ENCODE measurements at places on chromosomes 4 and X. TPM values are rescaled to one million over a fixed set of nuclear protein-coding genes. Genes with fewer than 3 reads are reported as not detected.

GRCh38 chrX:39654183-39654925 is 443.4 kb downstream of the BCOR start:
- no peak for DNase-seq

- peak; percentile 28 for DNase-seq
These were observed 195.9 kb downstream of the CHM start for GRCh38 chrX:85851418-85851817.

The FRMPD4 gene
- 0.05 TPM for total RNA-seq

The SSX2 gene
- total RNA-seq = not detected

The MAN2B2 gene
- 12.3 TPM for total RNA-seq

DNA sequence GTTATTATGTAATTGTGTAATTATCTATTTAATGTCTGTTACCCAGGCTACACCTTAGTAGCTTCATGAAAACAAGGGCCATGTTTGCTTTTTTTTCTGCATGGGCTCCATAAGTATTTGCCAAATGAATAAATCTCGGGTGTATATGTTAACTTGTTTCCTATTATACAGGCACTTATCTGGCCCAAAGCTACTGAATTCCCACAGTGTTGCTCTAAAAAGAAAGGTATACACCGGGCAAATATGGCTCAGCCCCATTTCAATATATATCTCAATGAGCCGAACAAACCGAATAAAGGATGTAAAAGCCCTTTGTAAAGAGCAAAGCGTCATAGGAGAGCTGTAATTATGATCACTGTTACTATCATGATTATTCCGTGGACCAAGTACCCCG is 767 bp downstream of the PAQR3 start:
- DNase-seq = peak; percentile 4

GRCh38 chr4:46720055-46720454 is 189.0 kb downstream of the COX7B2 start:
- no peak for DNase-seq

The EXOC1L gene
- total RNA-seq = not detected

The ERCC6L gene
- total RNA-seq = 2.4 TPM

- DNase-seq = no peak
These were observed 1382.6 kb downstream of the ARAP2 start for GRCh38 chr4:34861666-34862065.

- no peak for DNase-seq
These were observed 33.0 kb downstream of the MTHFD2L start for GRCh38 chr4:74190919-74191397.

DNA sequence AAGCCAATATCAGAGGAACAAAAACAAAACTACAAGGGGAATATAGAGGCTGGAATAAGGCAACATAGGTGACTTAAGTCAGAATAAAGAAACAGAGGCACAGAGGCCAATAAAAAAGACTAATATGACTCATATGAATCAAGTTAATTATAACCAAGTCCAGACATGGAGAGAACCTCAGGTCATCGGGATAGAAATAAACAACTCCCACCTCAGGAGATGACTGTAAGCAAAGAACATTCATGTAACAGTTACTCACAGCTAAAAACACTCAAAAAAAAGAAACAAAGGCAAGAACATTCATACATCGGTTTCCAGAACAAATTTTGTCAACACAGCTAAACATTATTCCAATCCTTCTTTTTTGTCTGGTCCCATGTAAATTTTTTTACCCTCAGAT is 60.3 kb upstream of the RXFP1 start:
- DNase-seq = no peak

Data from dermis blood vessel endothelial cell (primary cell).